ENCODE measurements at places on chromosomes 4 and X. TPM values are rescaled to one million over a fixed set of nuclear protein-coding genes. Genes with fewer than 3 reads are reported as not detected.
A peak's percentile ranks its signal among the peaks of the same experiment; 100 is the strongest.

DNA sequence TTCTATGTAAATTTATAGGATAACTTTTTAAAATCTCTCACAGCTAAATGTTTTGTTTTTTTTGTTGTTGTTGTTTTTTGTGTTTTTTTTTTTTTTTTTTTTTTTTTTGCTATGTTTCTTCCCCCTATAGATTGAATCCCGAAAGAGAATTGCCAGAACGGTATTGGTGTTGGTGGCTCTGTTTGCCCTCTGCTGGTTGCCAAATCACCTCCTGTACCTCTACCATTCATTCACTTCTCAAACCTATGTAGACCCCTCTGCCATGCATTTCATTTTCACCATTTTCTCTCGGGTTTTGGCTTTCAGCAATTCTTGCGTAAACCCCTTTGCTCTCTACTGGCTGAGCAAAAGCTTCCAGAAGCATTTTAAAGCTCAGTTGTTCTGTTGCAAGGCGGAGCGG lies 4.1 kb downstream of the BRS3 start:
- no peak for DNase-seq

GRCh38 chr4:153440475-153440874 lies 25.7 kb upstream of the TMEM131L start:
- DNase-seq = no peak

GRCh38 chr4:79247695-79248394 lies 78.0 kb downstream of the NAA11 start:
- no peak for DNase-seq

- no peak for DNase-seq
Observed at GRCh38 chr4:7716010-7716721, 223.5 kb downstream of the AFAP1 start.

- no peak for DNase-seq
Observed at GRCh38 chrX:3485727-3486126, 139.3 kb upstream of the MXRA5 start.

GRCh38 chr4:128793859-128794672 lies 15.4 kb upstream of the JADE1 start:
- no peak for DNase-seq

DNA sequence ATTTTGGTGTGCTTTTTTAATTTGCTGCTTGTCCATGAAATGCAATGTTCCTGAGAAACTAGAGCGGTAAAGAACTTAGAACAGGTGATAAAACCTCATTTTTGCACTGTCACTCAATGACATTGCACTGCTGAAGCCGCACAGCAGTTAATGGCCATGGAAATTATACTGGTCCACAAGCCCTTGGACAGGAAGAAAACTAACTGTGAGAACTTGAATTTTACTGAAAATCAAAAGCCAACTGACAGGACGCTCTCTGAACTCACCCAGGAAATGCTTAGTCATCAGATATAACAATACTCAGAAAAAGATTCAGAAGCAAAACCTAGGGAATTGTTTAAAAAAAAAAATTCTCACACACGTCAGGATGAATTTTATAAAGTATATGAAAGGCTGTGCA lies 246.4 kb upstream of the SLC7A11 start:
- no peak for DNase-seq

- no peak for DNase-seq
Observed at GRCh38 chr4:185638093-185638492, 102.8 kb upstream of the PDLIM3 start.

DNA sequence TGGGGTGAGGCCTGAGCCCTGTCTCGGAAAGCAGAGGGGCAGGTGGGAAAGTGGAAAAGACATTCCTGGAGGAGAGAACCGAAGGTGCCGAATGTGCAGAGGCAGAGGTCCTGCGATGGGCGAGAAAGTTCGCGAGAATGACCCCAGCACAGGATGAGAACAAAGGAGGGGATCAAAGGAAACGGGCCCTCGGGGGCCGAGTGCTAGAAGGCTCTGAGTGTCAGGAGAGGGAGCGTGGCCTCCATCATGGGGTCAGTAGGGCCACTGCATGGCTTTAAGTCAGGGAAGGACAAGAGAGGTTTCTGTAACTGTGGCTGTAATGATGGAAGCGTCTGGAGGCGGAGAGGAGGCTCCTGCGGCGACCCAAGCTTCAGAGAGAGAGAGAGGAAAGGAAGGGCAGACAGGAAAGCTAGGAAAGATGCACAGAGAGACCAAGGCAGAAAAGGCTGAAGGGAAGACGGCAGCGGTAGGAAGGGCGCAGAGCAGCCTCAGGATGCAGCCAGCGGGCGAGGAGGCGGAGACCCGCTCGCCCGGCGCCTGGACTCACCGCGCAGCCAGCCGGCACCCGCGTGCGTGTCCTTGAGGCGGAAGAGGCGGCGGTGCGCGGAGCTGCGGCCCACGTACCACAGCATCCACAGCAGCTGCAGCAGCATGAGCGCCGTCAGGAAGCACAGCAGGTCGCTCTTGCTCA lies 669 bp downstream of the OTOP1 start:
- DNase-seq = no peak

DNA sequence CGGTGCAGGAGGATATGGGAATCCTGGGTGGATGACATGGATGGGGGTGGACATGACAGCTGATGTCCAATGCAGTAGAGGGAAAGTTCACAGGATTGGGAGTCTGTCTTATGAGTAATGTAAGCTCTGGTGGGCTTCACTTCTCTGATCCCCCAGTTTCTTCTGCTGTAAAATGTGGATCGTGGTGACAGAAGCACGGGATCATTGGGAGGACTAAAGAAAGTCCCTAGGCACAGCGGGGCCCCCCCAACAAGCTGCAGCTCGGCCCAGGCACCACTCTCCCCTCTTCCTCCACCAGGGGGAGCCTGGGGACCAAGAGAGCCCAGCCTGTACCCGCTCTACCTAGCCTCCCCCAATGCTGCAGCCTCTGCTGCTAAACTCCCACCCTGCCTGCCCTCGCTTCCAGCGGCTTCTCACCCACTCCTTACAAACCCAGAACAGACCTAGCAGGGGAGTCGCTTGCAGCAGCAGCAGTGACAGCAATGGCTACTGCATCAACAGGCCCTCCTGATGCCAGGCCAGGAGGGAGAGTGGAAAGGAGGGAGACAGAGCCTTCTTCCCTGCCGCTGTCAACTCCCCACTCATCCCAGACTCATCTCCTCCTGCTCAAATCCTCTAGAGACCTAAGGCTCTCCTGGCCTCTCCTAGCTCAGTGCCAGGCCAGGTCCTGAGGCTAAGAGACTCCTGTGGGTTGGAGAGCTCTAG lies 36.1 kb upstream of the IQSEC2 start:
- DNase-seq = peak; percentile 61

- no peak for DNase-seq
Observed at GRCh38 chr4:82810176-82810575, 11.6 kb upstream of the SCD5 start.

DNA sequence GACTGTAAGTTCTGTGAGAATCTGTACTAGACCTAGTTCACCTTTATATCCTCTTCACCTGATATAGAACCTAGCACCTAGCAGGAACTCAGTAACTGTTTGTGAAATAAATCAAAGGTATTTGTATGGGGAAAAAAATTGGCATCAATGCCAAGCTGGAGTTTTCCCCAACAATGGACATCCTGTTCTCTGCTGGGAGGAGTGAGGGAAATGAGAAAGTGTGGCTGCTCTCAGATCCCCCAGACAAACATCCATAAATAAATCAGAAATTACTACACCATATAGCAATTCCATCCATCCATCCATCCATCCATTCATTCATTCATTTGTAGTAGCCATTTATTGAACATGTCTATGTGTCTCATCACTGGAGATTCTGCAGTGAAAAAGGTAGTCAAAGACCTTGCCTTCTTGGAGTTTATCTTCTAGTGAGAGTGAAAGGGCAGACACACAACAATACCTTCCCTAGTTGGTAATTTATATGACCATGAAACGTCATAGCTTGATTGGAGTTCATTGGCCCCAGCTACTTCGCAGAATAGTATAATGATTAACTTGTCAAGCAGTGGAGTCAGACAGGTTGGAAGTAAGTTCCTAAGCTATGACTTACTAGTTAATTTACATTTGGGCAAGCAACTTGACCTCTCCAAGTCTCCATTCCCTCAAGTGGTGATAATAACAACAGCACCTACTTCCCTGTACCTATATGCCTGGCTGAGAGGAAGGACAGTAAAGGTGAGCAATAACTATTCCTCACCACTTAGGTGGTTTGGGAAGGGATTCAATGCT lies 98.7 kb upstream of the KIT start:
- no peak for DNase-seq

- DNase-seq = no peak
Observed at GRCh38 chrX:76802708-76803107, 375.2 kb downstream of the MAGEE1 start.

GRCh38 chr4:38785901-38786402 lies 3.2 kb upstream of the TLR10 start:
- no peak for DNase-seq

- no peak for DNase-seq
Observed at GRCh38 chrX:7689791-7690412, 153.1 kb upstream of the VCX start.

DNA sequence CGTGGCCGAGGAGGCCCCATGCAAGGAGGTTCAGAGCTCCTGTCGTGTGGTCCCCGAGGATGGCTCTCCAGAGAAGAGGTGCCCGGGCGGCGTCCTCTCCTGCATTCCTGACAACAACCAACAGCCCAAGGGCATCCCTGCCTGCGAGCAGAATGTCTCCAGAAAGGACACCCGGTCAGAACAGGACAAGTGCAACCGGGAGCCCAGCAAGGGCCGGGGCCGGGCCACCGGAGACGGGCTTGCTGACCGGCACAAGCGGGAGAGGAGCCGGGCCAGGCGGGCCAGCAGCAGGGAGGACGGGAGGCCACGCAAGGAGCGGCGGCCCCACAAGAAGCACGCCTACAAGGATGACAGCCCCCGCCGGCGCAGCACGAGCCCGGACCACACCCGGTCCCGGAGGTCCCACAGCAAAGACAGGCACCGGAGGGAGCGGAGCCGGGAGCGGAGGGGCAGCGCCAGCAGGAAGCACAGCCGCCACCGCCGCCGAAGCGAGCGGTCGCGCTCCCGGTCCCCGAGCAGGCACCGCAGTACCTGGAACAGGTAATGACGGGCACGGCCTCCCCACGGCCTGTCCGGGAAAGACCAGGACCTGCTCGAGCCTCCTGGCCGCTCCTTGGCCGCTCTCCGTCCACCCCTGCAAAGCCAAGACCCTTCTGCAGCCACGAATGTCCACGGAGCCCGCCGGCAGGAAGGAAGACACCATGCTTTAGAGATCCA lies 9.8 kb downstream of the AKAP17A start:
- DNase-seq = no peak

- no peak for DNase-seq
Observed at GRCh38 chrX:115564243-115564642, 3.3 kb downstream of the PLS3 start.

DNA sequence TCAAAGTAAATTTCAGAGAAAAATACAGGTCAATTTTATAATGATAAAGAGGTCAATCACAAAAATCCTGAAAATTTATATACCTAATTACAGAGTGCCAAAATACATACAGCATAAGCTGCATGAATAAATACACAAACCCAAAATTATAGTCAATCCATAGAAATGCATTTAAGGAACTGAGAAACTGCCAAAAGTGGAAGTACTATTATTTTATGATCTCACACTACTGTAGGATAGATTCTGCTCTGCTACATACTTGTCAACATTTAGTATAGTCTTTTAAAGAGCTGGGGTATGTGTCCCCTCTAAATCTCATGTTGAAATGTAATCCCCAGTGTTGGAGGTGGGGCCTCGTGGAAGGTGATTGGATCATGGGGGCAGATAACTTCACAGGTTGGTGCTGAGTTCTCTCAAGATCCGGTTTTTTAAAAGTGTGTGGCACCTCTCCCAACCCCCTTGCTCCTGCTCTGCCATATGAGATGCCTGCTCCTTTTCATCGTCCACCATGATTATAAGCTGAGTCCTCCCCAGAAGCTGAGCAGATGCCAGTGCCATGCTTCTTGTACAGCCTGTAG lies 31.8 kb downstream of the CHIC2 start:
- DNase-seq = no peak

DNA sequence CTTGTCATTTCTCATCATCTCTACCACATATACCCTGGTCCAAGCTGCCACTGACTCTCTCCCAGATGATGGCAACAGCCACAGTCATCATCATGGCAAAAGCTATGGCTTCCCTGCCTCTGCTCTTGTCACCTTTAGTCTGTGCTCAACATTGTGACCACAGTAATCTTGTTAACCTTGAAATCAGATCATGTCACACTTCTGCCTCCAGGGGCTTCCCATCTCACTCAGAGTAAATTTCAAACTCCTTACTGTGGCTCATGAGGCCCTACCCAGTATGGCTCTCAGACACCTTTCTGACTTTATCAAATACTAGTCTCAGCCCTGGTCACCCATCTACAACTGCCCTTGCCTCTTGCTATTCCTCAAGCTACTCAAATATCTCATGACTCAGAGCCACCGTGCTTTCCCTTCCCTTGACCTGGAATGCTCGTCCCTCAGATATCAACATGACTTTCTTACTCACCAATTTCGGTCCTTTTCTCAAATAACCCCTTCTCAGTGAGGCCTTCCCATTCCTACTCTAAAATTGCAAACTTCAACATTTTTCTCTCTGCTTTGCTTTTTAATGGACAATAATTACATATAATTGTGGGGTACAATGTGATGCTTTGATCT lies 41.1 kb upstream of the STIM2 start:
- DNase-seq = no peak

DNA sequence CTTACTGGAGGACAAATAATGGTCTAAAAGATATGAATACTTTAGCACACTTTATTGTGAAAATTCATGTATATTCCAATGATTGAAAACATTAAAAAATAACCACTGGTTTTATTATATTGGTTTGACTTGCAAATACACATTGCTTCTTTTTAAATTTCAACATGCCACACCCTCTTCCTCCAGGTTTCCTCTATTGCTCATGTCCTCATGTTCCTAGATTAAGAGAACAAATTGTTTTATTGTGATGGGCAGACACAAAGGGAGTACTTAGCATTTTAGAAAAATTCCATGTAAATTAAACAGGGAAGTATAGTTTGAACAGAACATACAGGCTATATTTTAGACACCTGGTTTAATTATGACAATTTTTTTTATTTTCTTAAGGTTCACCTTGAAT lies 230.6 kb upstream of the GPRIN3 start:
- no peak for DNase-seq

GRCh38 chr4:11564021-11564420 lies 135.3 kb upstream of the HS3ST1 start:
- no peak for DNase-seq

FRMD7 gene
- 3.6 TPM for total RNA-seq

SPANXA2 gene
- not detected for total RNA-seq

TRIM75 gene
- not detected for total RNA-seq

GAGE1 gene
- total RNA-seq = not detected

HS3ST1 gene
- total RNA-seq = 5.0 TPM

ADH7 gene
- total RNA-seq = not detected

SSX4 gene
- total RNA-seq = not detected

CXCL3 gene
- total RNA-seq = not detected

GDPD2 gene
- total RNA-seq = not detected

PRR32 gene
- not detected for total RNA-seq
